ENCODE measurements at places on chromosomes 11 and 22.
A peak's percentile ranks its signal among the peaks of the same experiment; 100 is the strongest.

DNA sequence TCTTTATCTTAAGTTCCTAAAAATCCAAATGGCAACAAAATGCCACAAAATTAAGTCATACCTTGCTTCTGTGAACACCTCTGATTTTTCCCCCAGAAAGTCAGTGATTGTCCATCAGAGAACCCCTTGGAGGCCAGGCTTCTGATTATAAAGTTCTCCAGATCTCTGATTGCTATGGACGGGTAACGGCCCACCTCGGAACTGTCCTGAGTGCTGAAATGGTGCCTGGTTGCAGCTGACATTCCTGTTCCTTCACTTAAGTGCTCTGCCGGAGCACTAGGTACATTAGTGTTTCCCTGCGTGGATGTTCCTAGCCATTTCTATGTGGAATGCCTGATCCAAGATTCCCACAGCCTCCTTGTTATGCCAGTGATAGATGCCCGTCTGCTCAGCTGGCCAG, 85.0 kb downstream of the CHST1 start:
- no peak for DNase-seq

GRCh38 chr22:31449506-31449905, 40.1 kb downstream of the EIF4ENIF1 start:
- DNase-seq = no peak

DNA sequence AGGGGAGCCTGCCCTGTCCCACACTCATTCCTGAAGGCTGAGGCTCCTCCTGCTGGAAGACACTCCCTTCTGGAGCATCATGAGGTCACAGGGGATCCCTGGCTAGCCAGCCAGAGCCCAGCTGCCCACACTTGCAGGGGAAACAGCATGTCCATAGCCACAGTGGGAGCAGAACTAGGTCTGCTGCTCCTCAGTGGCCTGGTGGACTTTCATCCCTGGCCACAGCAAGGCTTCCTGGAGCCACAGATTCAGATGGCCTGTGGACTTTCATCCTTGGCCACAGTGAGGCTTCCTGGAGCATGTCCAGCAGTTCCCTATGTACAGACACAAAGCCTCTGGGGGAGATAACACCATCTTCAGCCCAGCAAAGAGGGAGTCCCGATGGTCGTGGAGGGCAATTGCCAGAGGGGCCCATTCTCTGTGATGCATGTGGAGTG, 5.9 kb upstream of the APOL6 start:
- no peak for DNase-seq

DNA sequence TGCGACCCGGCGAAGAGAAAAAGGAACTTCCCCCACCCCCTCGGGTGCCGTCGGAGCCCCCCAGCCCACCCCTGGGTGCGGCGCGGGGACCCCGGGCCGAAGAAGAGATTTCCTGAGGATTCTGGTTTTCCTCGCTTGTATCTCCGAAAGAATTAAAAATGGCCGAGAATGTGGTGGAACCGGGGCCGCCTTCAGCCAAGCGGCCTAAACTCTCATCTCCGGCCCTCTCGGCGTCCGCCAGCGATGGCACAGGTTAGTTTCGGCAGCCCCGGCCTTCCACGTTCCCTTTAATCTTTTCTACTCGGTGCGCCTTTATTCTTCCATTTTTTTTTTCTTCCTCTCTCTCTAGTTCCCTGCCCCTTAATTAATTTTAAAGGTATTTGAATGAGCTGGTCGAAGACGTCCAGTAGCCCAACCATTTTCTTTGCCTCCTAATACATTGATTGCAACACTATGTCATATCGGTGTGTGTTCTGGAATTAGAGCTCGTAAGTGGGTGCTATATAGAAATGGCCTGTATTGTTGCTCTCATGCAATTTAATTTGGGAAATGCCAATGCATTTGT, 537 bp downstream of the EP300 start:
- peak; percentile 33 for DNase-seq

DNA sequence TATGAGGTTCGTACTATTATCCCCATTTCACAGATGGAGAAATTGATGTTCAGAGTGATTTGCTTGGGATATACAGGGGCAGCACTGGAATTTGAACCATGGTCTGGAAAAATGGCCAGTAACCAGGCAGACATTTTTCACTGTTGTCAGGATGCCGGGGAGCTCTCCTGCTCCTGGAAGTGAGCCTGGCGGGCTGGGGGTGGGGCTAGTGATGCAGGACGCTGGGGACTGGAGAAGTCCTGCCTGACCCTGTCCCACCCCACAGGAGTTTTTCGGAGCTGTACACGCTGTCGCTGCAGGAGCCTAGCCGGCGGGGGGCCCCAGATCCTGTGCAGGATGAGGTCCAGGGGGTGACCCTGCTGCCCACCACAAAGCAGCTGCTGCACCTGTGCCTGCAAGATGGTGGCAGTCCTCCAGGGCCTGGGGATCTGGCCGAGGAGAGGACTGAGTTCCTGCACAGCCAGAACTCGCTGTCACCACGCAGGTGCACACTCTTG, 11.1 kb downstream of the SIPA1 start:
- DNase-seq = no peak

DNA sequence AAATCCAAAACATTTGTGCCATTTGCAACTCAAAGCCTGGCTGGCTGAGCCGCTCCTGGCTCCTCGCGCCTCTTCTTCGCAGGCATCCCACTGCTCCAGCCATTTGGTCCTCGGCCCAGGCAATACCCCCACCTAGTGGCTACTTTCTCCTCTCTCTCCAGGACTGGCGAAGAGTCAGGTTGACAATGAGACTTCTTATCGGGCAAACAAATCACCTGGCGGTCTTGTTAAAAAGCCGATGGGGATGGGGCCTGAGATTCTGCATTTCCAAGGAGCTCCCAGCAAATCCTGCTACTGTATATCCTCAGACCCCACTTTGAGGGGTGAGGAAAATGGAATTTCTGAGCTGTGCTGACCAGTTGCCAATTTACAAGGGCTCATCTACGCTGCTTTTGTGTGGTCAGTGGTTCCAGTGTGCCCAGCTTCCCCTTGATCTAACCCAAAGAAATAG, 89.0 kb downstream of the ISX start:
- DNase-seq = no peak

DNA sequence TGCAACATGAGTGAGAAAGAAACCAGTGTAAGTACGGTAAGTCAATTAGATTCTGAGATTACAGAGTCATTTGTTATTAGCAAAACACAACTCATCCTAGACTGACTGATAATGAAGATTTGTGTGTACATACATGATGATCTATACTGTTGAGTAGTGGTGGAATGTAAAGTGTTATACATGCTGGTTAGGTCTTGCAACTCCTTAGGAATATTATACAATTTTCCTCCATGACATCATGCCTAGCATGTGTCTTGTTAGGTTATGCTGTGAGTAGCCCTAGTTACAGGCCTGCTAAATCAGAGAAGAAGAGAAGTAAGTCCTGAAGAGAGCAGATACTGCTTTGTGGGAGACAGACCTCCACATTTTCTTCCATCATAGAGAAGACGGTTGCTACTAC, 880.6 kb downstream of the LUZP2 start:
- no peak for DNase-seq

- no peak for DNase-seq
These were observed 40.6 kb downstream of the OSBP start for GRCh38 chr11:59574932-59575502.

DNA sequence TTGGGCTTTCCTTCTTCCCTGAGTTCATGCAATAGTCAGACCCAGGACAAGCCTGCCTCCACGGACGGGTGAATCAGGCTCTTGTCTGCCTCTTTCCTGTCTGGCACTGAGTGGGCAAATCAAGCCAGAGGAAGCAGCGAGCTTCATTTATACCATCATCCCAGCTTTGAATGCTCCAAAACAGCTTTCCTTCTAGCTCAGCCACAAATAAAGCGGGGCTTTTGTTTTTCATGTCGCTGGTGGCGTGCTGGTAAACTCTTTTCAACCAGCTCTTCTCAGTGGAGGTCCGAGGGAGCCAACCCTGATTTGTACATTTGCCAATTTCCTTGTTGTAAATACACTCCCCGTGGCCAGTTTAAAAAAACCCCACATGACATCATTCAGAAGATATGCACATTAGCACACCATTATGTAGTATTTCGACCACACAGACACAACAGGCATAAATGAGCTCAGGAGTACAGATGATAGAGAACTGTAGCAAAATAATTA, 8.6 kb downstream of the C11orf91 start:
- no peak for DNase-seq

DNA sequence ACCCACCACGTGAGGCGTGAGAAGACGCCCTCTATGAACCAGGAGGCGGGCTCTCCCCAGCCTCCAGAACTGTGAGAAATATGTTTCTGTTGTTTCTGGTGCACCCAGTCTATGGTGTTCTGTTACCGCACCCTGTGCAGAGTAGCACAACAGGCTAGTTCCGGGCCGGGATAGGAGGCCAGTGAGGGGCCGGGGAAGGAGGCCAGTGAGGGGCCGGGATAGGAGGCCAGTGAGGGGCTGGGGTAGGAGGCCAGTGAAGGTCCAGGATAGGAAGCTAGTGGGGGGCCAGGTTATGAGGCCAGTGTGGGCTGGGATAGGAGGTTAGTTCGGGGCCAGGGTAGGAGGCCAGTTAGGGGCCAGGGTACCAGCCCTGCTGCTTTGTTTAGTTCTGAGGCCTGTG, 204.6 kb downstream of the BARX2 start:
- DNase-seq = no peak
